Activated T-helper 1 cell treated with anti-CD3 and anti-CD28 coated beads, Interleukin-2, amount 50 U/mL, for 16 hours (primary cell): ENCODE measurements at places on chromosomes 5 and 9.

DNA sequence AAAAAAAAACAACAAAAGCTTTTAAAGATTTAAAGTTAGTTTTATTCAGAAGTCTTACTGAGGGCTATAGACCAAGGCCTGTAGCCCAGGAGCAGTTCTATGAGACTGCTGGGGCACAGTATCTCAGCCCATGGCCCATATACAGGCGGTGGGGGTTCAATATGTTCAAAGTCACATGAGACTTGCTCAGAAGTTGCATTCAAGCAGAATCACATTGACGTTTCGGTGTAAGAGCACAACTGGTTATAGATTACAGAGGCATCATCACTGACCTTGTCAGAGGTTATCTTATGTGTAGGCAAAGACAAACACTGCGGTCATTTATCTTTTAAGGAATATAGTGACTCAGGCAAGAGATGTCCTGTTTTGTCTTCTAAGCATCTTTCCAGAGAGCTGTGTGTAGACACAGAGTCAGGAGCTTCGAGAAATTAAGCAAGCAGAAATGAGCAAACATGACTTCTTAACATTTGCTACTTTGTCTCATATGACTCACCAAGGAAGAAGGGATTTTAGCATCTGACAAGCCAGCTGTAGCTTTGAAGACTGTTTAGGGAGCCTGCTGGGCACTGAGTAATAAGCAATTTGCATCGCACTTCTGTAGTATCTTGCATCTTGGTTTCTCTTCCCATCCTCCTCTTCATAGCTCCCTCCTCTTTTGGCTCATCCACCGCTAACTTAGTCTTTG, 12.9 kb upstream of the F2RL1 start:
- no peak for DNase-seq

DNA sequence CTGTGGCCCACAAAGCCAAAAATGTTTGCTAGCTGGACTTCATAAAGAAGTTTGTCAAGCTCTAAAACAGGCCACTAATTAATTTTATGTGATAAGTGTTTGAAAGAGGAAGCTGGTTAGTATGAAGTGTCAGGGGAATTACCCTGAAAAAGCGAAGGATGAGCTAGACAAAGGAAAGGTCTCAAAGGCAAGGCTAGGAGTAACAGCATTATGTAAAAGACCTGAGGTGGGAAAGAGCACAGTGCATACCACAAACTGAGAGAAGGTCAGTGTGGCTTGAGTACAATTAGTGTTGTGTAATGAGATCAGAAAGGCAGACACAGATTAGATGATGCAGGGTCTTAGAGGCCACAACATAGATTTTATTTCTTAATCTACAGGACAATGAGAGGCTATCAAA, 29.6 kb downstream of the RC3H2 start:
- DNase-seq, result no peak

DNA sequence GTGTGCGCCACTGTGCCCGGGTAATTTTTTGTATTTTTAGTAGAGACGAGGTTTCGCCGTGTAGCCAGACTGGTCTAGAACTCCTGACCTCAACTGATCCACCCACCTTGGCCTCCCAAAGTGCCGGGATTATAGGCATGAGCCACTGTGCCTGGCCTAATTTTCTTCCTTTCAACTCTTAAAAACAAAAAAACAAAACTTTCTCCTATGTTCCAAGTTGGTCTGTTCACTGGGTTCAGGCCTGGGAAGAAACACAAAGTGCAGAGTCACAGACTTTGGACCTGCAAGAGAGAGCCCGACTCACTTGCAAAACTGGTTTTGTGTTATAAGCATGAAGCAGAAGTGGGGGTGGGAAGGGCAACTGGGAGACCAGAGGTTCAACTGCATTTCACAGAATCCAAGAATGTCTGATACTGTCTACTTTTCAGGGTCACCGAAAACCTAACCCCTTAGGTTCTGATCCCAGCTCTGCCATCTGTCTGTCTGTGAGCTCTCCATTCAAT, 5.2 kb upstream of the HDHD3 start:
- no peak for DNase-seq

DNA sequence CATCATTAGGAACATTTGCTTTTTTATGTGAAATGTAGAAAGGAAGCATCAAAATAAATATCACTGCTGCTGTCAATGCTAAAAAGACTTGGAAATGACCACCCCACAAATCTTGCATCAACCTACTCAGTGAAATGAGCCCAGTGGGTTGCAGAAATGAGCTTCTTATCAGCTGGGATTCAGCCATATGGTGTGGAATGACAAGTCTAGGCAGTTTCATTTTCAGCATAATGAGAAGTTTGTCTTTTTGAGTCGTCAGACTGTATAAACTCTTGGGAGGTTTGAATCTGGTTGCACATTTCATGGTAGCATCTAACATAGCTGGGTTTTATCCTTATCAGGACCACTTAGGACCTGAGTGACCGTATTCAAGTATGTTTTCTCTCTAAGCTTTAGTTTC, 251.1 kb upstream of the PPP1R2B start:
- DNase-seq, result no peak

GRCh38 chr9:757246-757881, 84.1 kb upstream of the DMRT1 start:
- no peak for DNase-seq
